NCI-H774 (cell line): ENCODE measurements at places on chromosomes 4 and X.

DNA sequence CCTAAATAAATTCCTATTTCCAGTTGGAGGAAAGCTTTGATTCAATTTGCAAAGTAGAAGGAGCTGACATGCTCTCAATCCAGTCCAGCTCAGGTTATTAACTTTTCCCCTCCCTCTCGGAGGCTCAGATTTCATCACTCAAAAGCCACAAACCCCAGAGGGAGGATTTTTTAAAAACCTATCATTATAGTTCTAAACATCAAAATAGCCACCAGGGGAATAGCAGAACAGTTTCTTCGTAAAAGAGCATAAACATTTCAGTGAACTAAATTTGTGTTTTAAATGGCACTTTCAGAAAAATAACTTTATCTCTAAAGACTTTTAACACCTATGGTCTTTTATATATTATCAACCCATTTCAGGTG is 8.8 kb downstream of the GPRIN3 start:
- no peak for DNase-seq

DNA sequence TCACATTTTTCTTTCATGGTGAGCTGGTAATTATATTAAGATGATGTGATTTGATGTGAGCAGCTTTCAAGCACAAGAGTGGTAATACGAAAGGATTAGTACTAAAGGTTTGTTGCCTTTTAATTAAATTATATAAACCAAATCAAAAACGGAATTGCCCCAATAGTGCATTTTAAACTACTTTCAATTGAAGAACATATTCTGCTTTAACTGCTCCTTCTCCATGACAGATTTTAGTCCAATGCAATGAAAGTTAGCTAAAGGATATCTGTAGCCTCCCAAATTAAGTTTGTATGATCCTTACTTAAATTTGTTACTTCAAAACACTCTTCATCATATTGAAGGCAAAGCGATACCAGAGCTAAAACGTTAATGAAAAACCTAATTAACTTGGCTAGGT is 447.1 kb upstream of the AMOT start:
- no peak for DNase-seq

GRCh38 chr4:87092389-87093141 is 127.9 kb downstream of the KLHL8 start:
- no peak for DNase-seq

- DNase-seq, result no peak
These were observed 251.9 kb downstream of the PAPSS1 start for GRCh38 chr4:107468156-107468555.

- DNase-seq, result no peak
These were observed 125.1 kb upstream of the FRMPD4 start for GRCh38 chrX:12013211-12013618.

DNA sequence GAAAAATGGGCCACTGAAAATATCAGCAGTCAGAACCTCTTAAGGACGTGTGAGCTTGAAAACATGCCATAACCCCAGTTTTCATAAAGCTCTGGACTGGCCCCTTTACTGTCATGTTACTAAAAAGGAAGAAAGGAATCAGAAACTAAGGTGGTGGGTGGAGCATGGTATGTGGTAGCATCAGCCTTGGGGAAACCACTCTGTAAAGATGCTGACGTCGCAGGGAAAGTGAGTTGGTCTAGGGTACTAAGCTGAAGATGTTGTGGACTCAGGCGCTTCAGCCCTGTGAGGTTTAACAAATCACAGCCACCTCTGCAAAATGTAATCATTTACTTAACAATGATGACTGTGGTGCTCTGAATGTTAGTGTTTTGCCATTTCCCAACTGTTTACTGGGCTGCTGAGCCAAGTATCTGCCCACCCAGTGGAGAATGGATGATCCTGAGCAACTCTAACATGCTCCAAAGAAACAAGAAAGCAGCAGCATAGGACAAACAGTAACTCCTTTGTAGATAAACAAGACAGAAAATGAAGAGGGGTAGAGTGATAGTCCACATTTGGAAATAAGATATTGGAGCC is 33.4 kb downstream of the C4orf54 start:
- no peak for DNase-seq

DNA sequence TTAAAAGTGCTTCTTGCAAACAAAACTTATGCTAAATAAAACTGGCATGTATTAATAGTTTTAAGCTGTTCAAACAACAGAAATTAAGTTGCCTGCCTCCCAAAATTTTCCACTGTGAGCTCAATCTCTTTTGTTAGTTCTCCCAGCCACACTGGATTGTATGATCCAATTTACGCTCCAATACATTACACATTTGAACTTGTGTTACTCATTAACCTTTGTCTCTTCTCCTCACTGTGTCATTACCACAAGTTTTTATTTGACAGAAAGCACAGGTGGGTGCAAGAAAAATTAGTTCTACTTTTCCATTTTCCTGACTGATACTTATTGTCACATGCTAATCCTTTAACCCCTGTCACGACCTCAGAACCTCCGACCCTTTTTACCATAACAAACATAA is 55.5 kb downstream of the SHISA3 start:
- no peak for DNase-seq

GRCh38 chr4:24928708-24929107 is 15.9 kb upstream of the CCDC149 start:
- no peak for DNase-seq

DNA sequence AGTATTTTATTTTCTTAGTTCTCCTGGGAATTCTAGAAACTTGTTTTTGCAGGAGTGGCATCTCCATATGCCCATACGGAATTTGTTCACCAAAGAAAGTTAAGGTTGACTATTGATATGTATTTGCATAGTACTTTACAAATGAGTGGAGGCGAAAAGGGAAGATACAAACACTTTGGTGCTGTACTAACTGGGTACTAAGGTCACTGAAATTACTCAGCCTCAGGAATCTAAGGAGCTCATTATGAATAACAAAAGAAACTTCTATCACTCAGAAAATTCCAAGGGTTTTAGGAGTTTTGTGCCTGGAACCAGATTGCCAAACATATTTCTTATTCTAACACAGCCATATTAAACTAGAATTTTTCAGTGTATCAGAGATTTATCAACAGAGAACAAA is 27.4 kb upstream of the TMPRSS11B start:
- no peak for DNase-seq

GRCh38 chr4:77505958-77506319 is 99.7 kb upstream of the CXCL13 start:
- DNase-seq, result no peak

DNA sequence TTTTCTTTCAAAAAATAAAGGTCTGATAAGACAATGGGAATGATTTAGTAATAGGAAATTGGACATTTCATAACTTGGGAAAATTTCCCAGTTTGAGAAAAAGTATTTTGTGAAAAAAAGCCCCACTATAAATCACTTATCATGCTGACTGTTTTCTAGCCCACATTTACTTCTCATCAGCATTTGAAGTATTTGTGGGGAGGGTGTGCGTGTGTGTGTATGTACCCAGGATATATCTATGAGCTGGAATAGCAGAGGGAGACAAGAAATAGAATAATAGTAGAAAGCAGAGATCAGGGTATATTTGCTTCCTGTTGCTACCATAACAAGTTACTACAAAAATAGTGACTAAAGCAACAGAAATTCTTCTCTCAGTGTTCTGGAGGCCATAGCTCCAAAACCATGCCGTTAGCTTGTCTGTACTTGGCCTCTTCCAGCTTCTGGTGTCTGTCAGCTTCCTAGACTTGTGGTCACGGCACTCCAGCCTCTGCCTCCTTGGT is 139.8 kb downstream of the PTTG2 start:
- DNase-seq, result no peak

GRCh38 chr4:1964443-1964842 is 44.3 kb downstream of the NELFA start:
- no peak for DNase-seq

GRCh38 chr4:114538012-114538617 is 60.5 kb upstream of the UGT8 start:
- DNase-seq, result no peak
